Ammon's horn (tissue), 1 donor: ENCODE measurements at places on chromosomes 7 and 10.
A peak's percentile ranks its signal among the peaks of the same experiment; 100 is the strongest.

- DNase-seq, result no peak
These were observed 29.0 kb upstream of the MEOX2 start for GRCh38 chr7:15715435-15715834.

DNA sequence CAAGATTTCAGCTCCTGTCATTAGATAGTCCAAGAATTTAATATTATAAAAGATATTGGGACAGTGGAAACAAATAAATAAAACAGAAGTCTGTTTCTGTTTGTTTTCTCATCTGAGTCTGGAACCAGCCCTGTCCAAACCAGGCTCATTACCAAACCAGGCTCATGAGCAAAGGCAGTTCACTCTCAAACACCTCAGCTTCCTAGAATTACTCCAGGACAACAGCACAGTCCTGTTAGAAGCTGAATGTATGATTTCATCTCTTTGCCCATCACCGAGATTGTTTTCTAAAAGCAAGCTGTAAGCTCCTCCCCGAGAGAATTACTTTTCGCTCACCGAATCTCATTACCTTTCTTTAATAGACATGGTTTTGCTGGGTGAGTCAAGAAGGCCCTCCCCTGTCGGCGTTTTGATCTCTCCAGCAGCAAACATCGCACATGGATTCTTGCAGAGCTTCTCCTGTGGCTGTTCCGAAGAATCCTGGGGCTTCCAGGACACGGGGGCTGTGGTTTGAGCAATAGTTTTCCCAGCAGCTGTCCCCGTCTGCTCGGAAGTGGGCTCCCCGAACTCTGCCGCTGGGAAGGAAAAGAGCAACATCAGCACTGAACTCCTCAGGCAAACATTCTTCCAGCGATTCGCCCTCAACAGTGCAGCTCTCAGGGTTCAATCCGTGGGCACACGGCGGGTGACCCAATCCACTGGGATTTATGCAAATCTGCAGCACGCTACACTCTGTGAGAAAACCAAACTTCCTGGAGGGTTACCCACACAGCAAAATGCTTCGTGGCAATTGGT is 112.5 kb downstream of the SVIL start:
- no peak for DNase-seq

DNA sequence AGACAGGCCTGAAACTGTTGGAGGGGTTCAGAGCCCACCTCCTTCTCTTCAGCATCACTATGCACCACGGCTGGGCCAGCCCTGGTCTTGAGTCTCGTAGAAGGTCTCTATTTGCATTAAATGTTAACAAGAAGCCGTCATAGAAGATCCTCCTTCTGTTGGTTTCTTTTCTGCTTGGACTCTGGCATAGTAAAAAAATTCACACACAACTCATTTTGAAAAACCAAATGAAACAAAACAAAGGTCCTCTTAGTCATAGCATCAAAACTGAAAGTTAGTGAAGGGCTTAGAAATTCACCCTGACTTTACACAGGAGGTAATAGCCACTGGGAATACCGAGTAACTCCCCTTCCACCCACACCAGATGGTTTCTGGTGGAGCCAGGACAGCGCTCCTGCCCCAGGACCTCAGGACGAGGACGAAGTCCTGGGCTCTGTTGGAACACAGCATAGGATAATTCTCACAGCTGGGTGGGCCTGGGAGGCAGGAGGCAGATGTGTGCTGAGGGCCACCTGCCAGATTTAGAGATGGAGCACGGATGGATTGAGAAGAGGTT is 248.4 kb upstream of the KLF6 start:
- no peak for DNase-seq

DNA sequence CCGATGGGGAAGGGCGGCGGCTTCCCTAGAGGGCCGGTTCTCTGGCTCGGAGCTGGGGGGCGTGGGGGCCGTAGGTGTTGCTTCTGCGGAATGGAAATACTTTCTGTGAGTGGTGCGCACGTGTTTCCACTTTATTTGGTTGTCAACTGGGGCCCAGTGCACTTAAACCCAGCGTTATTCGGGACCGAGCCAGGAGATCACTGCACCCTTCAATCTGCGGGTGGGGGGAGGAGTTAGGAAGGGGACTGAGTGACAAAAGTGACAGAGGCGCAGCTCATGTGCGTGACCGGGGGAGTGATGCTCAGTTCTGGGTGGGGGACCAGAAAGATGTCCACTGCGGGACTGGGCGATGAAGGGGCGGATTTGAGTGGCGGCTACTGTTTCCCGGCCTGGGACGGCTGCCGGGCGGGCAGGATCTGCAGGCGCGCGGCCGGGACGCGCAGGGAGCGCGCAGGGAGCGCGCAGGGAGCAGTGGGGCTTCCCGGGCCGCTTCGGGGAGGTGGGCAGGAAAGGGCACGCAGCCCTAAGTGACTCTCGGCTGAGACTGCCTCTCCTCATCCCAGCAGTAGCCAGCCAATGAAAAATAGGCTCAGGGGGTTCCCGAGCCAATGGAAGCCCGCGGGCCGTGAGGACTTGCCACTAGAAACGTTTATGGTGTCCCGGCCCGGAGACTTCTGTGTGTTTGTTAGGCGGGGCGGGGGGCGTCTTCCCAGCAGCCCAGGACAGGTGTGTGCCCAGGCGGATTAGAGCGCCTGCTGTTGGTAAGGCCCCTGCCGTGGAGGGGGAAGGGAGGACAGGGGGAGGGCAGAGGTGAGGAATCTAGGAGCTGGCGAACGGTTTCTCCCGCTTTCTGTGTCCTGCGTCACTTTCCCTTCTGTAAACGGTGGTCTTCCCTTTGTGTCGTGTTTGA is 54.3 kb upstream of the KDM7A start:
- DNase-seq, result no peak

DNA sequence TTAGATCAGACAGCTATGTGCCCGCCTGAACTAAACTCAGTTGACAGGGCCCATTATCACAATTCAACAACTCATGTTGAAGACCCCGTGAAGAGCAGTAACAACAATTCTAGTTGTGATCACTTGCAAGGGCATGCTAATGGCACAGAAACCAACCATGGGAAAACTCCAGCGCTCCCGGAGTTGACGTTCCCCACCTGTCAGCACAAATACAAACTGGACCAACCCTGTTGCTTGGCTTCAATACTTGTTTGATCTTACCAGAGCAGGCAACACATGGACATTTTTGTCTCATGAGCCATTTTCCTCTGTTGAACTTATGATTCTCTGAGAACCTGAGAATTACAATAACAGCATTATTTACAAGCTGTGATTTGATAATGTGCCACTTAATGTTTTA is 119.0 kb upstream of the LANCL2 start:
- DNase-seq, result no peak

DNA sequence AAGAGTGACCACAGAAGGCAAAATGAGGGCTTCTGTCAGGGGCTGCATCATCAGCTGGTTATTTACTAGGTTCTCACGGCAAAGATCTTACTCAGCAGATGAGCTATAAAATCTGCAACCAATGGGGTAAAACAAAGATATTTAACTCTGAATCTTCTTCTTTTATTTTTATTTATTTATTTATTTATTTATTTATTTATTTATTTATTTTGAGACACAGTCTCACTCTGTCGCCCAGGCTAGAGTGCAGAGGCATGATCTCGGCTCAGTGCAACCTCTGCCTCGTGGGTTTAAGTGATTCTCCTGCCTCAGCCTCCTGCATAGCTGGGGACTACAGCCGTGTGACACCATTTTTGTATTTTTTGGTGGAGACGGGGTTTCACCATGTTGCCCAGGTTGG is 11.3 kb downstream of the C10orf143 start:
- no peak for DNase-seq

GRCh38 chr7:114689406-114689805 is 232.5 kb upstream of the MDFIC start:
- DNase-seq, result no peak

GRCh38 chr10:15661574-15661973 is 58.1 kb downstream of the ITGA8 start:
- DNase-seq, result peak; percentile 46

GRCh38 chr10:58795560-58795959 is 282.9 kb downstream of the BICC1 start:
- DNase-seq, result no peak

DNA sequence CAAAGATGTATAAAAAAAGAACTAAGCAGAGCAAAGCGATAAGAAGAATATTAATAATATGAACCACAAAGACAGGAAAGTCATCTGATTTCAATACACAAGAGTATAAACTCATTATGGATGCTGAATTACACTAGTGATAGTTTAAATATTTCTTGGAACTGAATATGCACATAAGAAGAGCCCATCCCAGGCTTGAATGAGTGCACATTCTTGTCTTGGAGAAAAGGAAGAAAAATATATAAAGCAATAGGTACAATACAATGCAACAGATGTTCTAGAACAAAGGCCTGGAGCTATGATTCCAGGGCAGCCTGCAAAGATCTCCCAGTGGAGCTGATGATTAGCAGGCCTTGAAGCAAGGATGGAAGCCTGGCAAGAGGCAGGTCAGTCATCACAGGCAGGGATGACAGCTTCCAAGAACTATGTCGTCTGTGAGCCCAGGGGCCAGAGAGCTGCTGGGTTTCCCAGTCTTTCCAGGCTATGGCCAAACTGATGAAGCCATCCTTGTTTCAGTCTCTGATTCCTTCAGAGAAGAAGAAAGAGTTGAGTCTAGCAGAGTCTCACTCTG is 277.6 kb downstream of the KCNMA1 start:
- no peak for DNase-seq

DNA sequence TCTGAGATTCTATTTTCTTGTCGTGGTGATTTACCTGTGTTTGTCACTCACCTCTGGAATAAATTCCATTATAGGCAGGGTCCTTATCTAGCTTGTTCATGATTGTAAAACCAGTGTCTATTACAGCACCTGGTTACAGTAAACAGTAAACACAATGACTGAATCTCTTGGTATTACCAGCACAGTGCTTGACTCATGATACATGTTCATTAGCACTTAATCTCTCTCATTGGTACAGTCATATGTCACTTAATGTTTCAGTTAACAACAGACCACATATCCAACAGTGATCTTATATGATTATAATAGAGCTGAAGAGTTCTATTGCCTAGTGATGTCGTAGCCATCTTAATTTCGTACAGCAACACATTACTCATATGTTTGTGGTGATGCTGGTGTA is 1.6 kb upstream of the TASOR2 start:
- DNase-seq, result no peak

DNA sequence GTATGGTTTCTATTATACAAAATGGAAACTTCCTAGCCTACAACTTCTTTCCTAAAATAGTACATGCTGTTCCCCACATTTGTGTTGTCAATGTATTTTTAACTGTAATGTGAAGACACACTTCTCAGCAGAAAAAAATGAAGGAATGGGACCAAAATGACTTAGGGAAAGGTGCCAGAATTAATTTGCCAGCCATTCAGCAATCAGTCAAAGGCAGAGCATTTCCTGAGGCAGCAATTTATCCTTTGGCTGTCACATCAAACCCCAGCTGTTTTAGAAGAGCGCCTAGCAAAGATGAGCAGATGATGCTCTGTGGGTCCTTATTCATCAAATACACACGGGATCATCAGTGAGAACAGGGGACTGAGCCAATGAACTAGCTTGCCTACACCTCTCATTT is 592.5 kb downstream of the KCNMA1 start:
- DNase-seq, result no peak

- no peak for DNase-seq
These were observed 32.4 kb downstream of the CTBP2 start for GRCh38 chr10:125127986-125128385.

DNA sequence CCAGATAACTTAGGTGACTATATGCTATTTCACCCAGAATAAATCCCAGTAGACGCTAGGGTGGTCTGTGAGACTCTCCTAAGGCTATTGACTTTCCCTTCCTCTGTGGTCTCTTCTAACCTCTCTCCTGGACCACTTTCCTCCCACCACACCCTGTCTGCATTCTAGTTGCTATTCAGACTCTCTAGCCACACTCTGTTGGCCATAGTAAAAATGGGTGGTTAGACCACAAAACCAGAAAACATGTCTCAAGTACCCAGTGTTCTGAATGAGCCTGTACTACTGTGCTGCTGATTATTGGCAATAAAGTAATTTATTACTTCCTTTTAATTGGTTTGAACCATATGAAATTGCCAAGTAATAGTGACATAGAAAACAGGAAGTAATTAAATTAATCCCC is 240.8 kb downstream of the KIF20B start:
- no peak for DNase-seq

GRCh38 chr10:91420868-91421267 is 10.7 kb downstream of the HECTD2 start:
- DNase-seq, result no peak

- DNase-seq, result no peak
These were observed at the start of gene LAMB4 for GRCh38 chr7:108130261-108130660. LAMB4 (minus strand) TSS chr7:108130361; CDS start chr7:108123164, 7,197 bp downstream.

GRCh38 chr10:58967551-58968388 is 208.7 kb upstream of the PHYHIPL start:
- DNase-seq, result peak; percentile 89

DNA sequence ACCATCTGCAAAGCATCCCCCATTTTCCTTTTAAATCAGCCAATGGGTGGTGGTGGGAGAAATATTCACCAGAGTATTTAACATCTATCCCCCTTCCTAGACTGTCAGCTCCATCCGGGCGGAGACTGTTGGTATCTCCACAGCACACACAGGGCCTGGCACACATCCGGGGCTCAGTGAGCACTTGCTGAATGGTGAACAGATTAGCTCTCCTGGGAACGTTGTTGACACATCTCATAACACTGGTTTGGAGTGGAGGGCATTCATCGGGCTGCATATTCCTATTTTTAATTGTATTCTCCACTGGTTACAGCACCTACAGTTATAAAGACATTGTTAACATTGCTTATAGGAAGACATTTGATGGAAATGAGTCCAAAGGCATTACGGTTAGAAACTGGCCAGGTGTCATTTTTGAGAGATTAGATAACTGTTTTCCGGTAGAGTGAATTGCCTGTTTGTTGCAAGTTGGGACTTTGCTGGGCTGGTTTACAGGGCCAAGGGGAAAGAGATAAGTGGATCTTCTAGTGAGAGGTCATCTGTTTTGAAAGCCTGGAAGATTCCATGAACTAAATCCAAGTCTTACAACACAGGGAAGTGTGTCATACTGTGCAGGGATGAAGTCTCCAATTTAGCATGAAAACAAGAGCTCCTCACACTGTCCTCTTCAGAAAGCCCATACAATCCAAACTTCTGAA is 101.8 kb downstream of the EGFR start:
- DNase-seq, result no peak

GRCh38 chr7:1915326-1915725 is 245.2 kb downstream of the ELFN1 start:
- no peak for DNase-seq

DNA sequence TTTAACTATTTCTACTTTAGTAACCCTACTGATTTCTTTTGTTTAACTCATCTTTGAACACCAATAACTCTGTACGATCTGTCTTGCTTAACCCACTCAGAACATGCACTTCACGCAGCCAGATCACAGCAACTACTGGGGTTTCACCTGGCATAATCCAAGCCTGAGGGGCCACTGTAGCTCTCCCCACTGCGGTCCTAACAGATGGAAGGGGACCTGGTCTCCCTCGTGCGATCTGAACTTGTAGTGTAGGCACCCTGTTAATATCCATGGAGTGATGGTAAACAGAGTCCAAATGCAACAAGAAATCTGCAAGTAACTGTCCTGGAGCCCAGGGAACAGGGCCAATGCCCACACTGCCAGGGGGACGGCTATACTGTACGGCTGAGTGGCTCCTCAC is 45.5 kb downstream of the INSIG1 start:
- no peak for DNase-seq

- peak; percentile 84 for DNase-seq
These were observed 167.4 kb upstream of the SH2B2 start for GRCh38 chr7:102119213-102119651.
